ENCODE measurements at places on chromosomes 12 and 14.

DNA sequence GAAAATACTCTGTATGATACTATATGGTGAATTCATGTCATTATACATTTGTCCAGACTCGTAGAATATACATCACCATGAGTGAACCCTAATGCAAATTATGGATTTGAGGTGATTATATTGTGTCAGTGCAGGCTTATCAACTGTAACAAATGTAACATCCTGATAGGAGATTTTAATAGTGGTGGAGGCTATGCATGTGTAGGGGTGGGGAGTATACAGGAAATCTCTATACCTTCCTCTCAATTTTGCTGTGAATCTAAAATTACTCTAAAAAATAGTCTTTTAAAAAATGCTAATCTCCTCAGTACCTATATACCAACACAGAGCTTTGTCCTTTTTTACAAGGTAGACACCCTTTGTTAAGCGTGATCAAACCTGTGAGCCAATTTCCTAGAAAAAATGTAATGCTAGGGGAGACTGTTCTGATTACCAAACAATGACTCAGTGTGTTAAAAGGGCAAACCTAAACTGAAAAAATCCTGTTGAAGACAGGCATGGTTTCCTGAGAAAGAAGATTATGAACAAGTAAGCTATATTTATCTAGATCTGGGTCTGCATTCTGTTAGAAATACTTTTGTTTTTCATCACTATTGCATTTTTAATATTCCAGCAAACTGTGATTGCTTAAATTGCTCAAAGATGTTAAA, 170.9 kb downstream of the DUSP6 start:
- no peak for DNase-seq

DNA sequence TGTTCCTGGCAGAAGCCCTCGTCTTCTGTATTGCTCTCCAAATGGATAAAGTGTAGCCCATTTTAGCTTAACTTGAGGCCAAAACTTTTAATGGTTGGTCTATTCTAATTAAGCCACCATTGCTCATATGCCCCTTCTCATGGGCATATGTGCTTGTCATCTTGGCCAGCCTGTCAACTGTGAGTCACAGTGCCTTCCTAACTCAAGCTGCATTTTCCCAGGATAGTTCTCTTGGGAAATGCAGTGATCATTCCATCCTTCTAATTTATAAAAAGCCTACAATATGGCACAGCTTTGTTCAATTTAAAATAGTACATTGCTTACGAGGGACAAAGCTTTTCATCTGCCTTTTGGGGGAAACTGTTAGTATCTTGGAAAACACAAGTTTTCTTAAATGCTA, 6.6 kb downstream of the PTHLH start:
- DNase-seq: no peak

- no peak for DNase-seq
These were observed 36.5 kb downstream of the ZC3H14 start for GRCh38 chr14:88599326-88599725.

DNA sequence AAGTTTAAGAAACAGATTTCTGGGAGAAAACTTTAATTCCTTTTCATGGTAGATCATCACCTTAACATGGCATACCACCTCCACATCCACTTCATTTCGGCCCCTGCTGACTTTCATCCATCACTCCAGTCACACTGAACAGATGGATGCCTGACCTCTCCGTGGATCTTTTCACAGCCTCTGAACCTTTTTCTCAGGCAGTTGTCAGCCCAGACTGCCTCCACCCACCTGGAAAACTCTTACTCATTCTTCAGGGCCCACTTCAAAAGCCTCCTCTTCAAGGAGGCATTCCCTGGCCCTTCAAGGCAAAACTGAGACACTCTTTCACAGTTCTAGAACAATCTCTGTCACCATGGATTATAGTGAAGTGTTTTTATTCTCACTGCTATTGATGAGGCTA, 52.9 kb downstream of the GXYLT1 start:
- no peak for DNase-seq

- no peak for DNase-seq
These were observed 835 bp downstream of the VEZT start for GRCh38 chr12:95218150-95219133.

DNA sequence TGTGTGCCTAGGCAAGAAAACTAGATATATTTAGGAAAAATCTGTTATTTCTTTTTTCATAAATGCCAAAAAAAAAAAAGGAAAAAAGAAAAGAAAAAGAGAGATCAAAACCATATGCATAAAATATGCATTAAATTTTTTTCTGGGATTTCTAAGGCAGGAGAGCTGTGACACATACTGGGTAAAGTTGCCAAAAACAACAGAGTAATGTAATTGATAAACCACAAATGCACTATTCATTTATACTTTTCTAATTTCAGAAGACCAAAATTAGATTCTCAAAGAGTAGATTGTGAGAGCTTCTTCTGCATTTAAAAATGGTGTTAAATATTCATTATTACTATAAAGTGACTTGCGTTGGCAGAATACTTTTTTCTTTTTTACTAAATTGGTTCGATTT, 673.8 kb upstream of the MGAT4C start:
- DNase-seq: no peak
